ENCODE measurements at places on chromosomes 5 and 9.

DNA sequence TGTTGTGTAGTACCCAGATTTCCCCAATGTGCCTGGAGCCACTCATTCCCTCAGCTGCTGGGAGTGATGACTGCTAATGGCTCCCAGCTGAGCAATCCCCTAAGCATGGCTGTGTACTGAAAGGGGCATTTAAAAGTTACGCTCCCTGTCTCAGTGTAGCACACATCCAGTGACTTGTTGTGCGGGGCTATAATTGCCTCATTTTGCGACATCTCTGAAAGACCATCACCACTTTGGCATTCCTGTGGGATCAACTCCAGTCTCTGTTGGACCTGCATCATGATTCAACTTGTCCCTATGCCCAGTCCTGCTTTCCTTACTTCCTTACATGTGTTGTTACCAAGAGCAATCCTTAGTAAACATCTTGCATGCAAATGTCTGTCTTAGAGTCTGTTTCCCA lies 201.2 kb upstream of the MPDZ start:
- DNase-seq = peak; percentile 70

GRCh38 chr9:98038958-98039357 lies 17.6 kb upstream of the NANS start:
- DNase-seq = no peak

DNA sequence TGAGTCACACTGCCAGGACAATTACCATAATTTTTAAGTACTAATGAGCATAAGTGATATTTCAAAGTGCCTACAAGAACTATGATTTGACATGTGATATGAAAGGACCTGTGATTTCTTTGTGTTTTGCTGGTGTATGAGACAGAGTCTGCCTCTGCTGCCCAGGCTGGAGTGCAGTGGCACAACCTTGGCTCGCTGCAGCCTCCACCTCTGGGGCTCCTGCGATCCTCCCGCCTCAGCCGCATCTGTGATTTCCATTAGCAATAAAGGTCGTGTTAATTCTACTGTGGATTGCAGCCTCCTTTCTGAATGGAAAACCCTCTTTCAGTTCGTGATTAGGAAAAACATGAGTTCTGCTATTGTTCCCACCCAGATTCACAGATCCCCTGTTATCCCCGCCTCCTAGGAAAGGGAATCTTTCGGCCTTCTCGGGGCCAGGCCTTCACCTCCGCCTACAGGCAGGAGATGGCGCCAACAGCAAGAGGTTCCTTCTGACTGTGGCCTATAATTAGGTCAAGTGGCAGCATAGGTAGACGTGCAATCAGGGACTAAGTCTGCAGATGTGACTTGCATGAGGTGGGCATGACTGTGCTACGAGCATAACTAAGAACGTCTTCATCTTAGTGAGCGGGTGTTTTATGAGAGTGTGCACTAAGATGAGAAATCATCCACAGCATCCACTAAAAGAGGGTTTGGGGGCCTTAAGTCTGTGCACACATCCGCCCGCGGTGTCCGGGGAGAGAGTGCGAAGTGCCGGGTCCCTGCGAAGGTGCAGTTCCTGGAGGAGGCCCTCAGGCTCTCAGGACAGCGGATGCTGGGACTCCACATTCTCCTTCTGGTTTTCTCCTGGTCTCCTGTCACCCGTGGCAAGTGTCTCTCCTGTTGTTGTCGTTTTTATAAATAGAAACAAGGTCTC lies 23.1 kb downstream of the TRIM7 start:
- peak; percentile 63 for DNase-seq

GRCh38 chr9:15353892-15354291 lies 46.9 kb upstream of the TTC39B start:
- no peak for DNase-seq

- no peak for DNase-seq
Measured at GRCh38 chr5:172571413-172571812, 69.7 kb upstream of the NEURL1B start.

GRCh38 chr5:141734501-141735229 lies 52.6 kb upstream of the ARAP3 start:
- DNase-seq = peak; percentile 48

GRCh38 chr5:135669416-135669815 lies 90.6 kb upstream of the CXCL14 start:
- no peak for DNase-seq

GRCh38 chr5:81767938-81768337 lies 17.0 kb upstream of the SSBP2 start:
- DNase-seq = peak; percentile 48

- DNase-seq = no peak
Measured at GRCh38 chr5:132501961-132502931, 11.7 kb upstream of the IRF1 start.

- DNase-seq = no peak
Measured at GRCh38 chr5:12277504-12278192, 373.4 kb upstream of the CTNND2 start.

DNA sequence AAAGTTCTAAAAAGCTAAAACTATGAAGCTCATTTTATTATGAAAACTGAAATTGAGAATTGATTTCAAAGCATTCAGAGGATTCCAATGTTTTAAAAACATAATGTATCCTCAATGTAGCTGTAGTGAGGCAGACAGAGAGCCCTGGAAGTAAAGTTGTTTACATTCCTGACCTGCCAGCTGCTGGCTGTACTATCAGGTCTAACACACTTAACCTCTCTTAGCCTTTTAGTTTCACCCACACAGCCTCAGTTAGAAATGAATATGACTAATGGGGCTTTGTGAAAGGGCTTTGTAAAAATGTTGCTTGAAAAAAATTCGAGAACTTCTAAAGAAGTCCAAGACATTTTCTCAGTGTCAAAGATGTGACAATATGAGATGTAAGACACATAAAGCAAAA lies 122.6 kb downstream of the FBXL17 start:
- DNase-seq = peak; percentile 7

DNA sequence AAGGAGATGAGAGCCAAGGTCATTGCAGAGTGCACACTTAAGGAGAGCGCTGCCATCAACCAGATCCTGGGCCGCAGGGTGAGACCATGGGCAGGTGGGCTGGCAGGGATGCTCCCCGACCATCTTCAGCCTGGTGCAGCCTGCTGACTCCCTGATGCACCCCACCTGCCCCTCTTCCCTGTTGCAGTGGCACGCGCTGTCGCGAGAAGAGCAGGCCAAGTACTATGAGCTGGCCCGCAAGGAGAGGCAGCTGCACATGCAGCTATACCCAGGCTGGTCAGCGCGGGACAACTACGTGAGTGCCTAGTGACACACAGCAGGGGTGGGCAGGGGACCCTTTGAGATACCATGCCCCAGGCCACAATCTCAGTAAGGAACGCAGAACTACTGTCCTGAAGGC lies 28.3 kb downstream of the TCF7 start:
- DNase-seq = no peak

- DNase-seq = peak; percentile 49
Measured at GRCh38 chr5:153660919-153661318, 170.4 kb downstream of the GRIA1 start.

DNA sequence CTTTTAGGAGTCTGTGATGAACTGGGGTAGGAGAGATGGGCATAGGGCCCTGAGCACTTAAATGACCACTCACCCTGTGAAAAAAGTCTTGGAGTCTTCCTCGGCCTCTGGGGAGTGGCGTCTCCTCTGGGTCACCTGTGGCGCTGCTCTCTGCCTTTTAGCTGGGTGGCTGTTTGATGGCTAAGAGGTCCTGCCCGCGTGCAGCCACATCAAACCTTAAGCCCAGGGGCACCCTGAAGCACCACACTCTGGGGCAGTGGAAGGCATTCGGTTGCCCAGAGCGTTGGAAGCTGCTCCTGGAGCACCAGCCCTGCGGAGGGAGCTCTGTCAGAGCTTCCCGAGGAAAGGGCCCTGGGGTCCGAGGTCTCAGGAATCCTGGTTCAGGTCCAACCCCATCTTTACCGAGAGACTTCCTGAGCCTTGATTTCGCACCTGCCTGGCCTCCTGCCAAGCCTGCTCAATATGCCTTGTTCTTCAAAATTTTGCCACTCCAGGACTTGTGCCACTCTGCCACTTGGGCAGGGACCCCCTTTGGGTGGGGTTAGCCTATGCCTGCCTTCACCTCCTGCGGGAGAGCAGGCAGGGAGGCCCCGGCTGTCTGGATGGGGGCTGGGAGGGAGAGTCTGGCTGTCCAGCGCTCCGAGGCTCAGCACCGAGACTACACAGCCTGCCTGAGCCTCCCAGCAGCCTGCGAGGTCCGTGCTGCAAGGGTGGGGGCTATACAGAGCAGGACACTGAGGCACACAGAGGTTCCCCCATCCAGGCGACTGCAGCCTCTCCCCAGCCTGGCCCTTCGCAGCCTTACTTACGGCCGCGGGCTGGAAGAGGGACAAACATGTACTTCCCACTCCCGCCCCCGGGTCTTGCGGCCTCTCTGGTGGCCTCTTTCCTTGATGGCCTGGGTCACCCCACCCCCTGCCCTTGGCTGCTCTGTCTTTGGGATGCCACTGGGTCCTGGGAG lies 63.4 kb upstream of the RNU6ATAC start:
- DNase-seq = no peak

Measured in fibroblast of skin of right quadriceps (primary cell).